ENCODE measurements at places on chromosomes 12 and 14.

DNA sequence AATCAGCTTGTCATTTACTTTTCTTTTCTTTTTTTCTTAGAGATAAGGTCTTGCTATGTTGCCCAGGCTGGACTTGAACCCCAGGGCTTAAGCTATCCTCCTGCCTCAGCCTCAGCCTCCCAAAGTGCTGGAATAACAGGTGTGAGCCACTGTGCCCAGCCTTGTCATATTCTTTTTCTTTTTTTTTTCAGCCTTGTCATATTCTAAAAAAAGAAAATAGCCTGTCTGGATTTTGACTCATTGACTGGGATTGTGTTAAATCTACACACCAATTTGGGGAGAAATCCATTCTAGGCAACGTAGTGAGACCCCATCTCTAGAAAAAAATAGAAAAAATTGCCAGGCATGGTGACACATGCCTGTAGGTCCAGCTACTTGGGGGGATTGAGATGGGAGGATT is 24.1 kb downstream of the ATP5MC2 start:
- no peak for DNase-seq

- DNase-seq = no peak
Measured at GRCh38 chr14:78498062-78498595, 328.0 kb downstream of the NRXN3 start.

GRCh38 chr12:128761379-128761790 is 62.4 kb downstream of the SLC15A4 start:
- DNase-seq = no peak

- no peak for DNase-seq
Measured at GRCh38 chr12:17192721-17193120, 586.8 kb upstream of the LMO3 start.

DNA sequence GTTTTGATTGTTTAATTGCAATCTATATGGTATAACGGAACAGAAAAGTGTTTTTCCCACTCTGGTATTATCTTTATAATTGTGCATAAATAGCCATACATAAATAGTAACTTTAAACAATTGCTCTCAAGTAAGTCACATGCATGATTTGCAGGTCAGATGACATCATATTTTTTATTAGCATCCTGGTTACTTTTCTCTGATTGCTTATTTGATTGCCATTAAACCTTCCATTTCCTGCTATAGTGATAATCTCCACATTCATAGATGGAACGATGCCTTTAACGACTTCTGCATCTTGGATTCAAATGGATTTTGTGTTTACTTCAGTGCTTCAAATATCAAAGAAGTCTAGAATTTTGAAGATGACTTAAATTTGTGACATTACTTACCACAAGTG is 3.5 kb upstream of the KLRK1 start:
- no peak for DNase-seq

DNA sequence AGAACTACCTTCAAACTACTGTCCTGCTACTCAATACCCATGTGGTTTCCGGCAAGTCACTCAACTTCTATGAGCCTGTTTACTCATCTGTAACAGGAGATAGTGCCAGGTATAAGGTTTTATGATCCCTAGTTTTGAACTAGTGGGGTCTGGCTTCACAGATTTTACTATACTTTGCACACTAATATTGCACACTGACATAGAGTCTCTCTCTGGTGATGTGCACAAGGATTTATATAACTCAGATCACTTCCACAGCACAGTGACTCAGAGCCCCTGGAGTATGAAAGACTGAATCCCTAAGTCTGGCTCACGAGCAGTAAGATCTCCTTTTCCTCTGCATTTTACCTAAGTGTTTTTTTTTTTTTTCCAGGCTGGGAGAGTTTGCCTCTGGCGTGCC is 69.7 kb upstream of the SLC38A2 start:
- no peak for DNase-seq

DNA sequence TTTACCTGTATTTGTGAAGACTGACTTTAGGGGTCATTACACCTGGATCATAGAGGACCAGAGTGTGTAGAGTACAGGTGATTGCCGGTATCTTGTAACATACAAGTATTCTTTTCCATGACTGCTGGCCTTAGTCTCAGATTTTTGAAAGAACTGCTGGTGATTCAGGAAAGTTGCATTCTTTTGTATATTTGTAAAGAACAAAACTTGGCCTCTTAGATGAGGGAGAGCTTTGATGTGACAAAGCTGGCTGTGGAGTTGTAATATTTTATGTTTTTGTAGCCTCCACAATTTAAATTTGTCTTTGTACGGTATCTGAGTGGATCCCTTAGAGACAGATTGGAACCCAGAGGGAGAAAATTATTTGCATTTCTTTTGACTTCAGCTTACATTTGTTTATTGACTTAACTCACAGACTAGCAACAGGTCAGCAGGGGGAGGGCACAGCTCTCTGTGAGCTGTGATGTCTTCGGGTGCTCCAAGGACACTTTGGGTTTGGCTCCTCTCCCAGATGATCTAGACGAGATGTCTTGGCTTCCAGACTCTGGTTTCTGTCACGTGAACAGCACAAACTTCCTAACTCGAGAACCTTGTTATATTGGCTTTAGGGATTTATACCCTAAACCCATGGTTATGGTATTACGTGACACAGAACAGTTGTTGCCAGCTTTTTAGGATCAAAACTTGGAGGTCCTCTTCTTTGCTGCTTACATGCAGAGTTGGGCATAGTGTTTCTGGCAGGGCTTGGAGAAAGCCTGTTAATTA is 65.9 kb downstream of the DAAM1 start:
- no peak for DNase-seq

GRCh38 chr12:12960639-12961209 is 8.8 kb upstream of the GPRC5D start:
- DNase-seq = no peak

DNA sequence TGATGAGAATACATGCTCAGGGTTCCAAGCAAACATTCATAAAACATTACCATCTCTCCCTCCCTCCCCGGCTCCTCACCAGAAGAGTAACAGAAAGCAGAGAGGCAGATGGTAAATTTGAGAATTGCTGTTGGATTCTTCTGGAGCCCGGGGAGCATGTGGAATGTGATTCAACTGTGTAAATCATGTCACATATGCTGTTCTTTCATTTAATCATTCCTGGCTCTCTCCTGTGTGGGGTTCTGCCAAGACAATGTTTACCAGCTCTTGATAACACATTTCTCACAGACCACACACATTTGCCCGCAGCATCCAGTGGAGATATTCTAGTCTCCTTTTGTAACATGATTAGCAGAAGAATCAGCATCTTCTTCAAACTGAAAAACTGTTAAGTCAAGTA is 23.4 kb upstream of the NR2C1 start:
- DNase-seq = no peak

DNA sequence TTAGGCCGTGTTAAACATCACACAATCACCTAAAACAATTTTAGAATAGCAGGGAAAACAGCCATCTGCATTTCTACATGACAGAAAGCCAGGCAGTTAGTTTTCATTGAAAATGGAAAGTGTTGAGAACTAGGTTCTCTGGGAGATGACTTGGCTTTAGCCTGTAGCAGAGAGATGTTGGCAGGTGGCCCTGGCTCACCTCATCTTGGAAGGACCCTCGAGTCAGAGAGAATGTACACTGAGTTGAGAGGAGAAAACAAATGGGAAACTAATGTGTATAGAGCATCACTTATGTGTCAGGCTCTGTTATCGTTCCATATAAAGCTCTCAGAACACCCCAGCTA is 51.9 kb downstream of the SUSD6 start:
- DNase-seq = no peak

- DNase-seq = no peak
Measured at GRCh38 chr12:16021676-16022075, 110.5 kb downstream of the DERA start.

DNA sequence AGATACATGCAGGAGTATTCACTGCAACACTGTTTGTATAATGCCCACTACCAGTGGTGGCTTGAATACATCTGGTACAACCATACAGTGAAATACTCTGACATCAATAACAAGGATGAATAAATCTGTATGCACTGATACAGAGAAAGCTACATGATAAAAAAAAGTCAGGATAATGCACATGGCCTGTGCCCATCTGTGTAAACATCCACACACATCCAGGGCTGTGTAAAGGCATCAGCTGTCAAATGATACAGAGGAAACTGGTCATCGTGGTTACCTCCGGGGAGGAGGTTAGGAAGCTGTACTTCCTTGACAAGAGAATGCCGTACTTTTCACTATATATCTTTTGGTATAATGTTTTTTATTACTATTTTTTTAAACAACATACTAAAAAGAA is 176.6 kb downstream of the FOXN3 start:
- DNase-seq = no peak

DNA sequence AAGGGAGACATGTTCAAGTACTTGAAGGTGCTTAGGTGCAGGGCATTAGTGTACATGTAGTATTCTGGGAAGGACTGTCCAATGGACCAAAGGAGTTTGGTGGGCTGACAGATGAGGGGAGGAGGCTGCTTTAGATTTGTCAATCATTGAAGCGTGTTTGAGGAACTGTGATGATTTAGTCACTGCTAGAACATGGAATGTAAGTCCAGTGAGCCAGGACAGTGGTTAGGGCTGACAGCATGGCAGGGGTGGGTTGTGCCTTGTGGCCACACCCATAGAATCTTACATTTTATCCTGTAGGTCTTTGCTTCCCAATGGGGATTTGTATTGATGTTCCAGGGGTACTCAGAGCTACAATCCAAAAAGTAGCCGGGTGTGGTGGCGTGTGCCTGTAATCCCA is 24.6 kb downstream of the DIP2B start:
- no peak for DNase-seq

DNA sequence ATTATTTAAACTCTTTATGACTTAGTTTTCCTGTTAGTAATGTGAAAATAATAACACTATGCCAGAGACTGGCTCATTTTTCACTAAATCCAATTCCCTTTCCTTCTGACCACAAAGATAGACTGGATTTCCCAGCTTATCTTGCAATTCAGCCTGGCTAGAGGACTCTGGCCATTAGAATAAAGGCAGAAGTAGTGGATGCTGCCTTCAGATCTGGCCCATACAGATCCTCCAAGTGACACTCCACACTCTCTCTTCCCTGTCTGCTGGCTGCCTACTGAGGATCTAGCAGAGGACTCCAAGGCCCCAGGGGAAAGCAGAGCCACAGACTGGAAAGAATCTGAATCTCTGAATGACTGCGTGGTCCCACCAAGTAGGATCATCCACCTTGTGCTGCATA is 188.8 kb upstream of the LMNTD1 start:
- no peak for DNase-seq

- no peak for DNase-seq
Measured at GRCh38 chr14:92565040-92565717, 51.6 kb downstream of the RIN3 start.

DNA sequence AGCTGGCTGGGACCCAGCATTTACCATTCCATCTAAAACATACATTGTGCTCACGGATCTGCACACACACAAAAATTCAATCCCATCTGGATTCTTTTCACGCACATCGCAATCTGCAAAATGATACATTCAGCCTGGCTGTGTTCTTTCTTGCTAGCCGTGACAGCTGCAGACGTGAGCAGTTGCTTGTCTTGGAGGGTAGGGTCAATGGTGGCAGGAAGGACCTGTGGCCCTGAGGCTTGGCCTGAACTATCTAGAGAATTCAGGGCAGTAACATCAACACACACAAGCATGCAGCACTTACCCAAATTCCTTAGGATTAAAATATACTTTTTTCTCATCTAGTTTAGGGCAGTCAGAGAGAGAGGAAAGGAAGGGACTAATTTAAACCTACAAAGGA is 72.0 kb downstream of the DICER1 start:
- DNase-seq = no peak

- peak; percentile 50 for DNase-seq
Measured at GRCh38 chr14:76924371-76925096, 98.3 kb downstream of the LRRC74A start.

GRCh38 chr14:99995700-99996356 is 69.4 kb upstream of the EVL start:
- peak; percentile 78 for DNase-seq

GRCh38 chr14:78834766-78835451 is 664.7 kb downstream of the NRXN3 start:
- no peak for DNase-seq

DNA sequence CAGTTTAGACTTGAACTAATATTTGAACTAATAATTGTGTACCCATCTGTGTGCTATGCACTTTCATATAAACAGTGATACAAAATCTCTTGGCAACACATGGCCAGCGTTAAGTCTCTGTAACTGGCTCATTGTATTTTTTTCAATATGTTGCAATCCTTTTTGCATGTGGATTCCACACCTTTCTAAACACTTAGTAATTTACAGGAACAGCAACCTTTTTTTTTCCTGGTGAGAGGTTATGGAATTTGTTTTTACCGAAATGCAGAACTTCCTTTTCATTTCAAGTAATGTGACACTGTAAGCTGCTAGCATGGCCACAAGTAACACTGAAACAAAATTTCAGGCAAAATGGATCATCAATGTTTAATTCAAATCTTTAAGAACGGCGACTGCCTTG is 45.4 kb upstream of the EPS8 start:
- no peak for DNase-seq

DNA sequence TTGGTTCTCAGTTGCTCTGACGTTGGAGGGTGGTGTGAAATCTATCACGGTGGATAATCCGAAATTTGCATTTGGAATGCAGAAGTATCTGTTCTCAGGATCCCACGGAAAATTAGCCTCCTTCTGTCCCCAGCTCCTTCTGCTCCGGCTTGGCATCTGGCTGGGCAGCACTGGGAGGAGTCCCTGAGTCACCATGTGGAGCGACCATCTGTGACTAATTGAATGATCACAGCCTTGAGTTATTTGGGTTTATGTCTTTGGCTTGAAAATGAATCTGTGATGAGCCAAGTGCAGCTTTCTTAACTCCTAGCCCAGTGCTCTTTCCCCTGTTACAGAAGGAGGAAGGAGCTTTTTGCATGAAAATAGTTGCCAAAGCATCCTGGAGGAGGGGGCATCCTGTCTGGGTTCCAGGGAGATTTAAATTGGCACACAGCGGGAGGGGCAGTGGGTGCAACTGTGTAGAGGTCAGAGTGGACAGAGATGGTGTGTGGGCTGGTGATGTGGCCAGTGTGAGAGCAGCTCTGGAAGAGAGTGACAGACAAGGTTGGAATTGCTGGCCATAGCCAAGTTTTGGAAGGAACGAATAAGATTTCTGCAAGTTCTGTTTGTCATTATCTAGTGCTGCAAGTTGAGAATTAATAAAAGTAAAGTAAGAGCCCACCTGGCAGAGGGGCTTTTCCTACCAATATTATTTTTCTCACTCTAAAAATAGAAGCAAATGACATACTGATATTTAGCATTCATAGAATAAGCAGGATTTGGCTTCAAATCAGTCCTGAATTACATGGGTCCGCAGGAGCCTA is 74.4 kb downstream of the SLC24A4 start:
- no peak for DNase-seq

All from activated CD4-positive, alpha-beta T cell treated with anti-CD3 and anti-CD28 coated beads for 48 hours (primary cell).